PC-9 (cell line): ENCODE measurements at places on chromosomes 1 and 21. TPM values are rescaled to one million over a fixed set of nuclear protein-coding genes. Genes with fewer than 3 reads are reported as not detected.
A peak's percentile ranks its signal among the peaks of the same experiment; 100 is the strongest.

- no peaks in the 10 kb centered on the region for H3K36me3 ChIP-seq
- no peak overlapping the region for H3K4me3 ChIP-seq
- H3K27me3 ChIP-seq, result no peaks in the 10 kb centered on the region
- no peaks in the 10 kb centered on the region for H3K4me1 ChIP-seq
- H3K27ac ChIP-seq, result no peak overlapping the region
These were observed 21.2 kb downstream of the PTPN22 start for GRCh38 chr1:113850127-113850796.

DNA sequence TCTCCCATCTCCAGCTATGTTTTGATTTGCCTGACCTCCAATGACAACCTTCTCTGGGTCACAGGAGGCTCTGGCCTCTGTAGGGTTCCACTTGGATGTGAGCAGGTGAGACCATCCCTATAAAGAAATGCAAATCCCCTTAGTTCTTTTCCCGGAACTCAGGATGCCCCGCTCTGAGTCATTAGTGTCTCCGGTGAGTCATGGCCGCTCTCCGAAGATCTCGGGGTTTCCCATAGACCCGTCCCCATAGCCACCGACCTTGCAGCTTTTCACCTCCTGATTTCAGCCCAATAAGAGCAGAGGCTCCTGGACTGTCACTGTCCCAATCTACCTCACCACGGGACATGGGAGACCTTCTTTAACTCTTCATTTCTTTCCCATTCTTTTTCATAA is 98.2 kb downstream of the PGBD5 start:
- H3K36me3 ChIP-seq, result no peaks in the 10 kb centered on the region
- no peak overlapping the region for H3K4me3 ChIP-seq
- peak overlapping the region; percentile 57 for H3K27ac ChIP-seq

DNA sequence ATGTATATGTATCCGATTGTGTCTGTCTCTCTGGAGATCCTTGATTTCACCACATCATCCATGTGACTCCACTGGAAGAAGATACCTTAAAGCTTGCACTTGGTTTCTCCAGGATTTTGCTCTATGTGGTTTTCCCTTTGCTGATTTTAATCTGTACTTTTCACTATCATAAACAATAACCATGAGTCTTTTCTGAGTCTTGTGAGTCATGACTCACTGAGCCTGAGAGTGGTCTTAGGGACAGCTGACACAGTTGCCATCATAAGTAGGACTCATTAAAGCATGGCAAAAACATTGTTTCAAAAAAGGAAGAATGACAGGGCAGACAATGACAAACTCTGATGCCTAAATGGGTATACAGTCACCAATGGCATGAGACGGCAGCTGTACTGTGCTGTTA is 226.2 kb downstream of the AKT3 start:
- H3K4me3 ChIP-seq, result no peak overlapping the region
- no peaks in the 10 kb centered on the region for H3K27me3 ChIP-seq
- H3K4me1 ChIP-seq, result no peaks in the 10 kb centered on the region

DNA sequence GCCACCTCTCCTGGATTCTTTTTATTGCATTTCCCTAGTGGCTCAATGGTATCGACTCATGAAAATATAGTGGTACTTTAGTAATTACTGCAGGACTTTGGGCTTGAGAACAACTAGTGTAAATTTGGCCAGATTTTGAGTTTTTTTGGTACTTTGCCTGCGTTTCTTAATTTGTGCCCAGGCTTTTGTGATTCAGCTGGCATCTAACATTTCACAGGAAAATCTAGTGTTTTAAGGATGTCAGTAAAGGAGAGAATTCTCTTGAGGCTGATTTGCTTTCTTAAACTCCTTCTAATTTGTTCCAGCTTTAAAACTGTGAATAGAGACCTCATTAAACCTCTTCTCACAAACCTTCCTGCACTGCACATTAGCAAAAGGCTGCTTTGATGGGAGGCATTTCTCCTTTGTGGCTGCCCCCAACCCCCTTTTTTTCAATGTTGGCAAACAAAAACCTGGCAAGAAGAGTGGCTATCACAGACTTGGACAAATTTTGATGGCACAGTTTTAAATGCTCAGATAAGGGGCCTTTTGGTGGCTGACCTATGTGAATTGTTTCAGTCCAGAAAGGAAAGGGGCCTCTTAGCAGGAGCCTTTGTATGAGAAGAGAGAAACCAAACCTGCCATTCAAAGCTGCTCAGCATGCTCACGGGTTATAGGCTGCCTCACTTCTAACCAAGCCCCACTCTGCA is 113.4 kb upstream of the RAVER2 start:
- no peak overlapping the region for H3K27ac ChIP-seq
- no peaks in the 10 kb centered on the region for H3K36me3 ChIP-seq
- no peaks in the 10 kb centered on the region for H3K27me3 ChIP-seq
- DNase-seq, result no peak
- no peak overlapping the region for H3K4me3 ChIP-seq

GRCh38 chr1:66258404-66259105 is 275.4 kb upstream of the SGIP1 start:
- DNase-seq, result no peak
- no peaks in the 10 kb centered on the region for H3K36me3 ChIP-seq
- H3K27me3 ChIP-seq, result no peaks in the 10 kb centered on the region
- H3K4me3 ChIP-seq, result no peak overlapping the region

DNA sequence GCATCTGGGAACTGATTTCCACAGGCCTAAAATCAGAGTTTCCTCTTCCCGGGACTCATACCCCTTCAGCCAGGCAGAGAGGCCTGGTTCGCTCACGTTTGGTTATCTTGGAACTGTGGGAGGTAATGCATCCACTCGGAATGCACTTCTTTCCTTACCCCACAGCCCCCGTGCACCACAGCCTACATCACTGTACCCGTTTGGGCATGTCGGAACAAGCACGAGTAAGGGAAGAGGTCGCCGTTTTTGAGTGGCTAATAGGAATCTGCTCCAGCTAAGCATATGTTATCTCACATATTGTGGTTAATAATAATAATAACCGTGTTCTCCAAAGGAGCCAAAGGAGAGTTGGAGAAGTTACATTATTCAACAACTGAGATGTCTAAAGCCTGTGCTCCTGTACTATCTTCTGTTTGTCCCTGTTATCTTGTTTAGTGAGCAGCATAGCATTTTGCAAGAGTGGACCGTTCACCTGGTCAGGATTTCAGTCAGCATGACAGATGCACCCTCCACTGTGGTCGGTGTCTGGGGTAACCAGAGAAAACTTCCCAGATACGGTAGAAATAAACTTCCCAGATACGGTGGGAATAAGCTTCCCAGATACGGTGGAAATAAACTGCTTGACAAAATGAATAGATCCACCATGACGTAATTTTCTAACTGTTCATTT is 198.6 kb downstream of the SDCCAG8 start:
- no peaks in the 10 kb centered on the region for H3K4me1 ChIP-seq
- no peak for DNase-seq
- no peak overlapping the region for H3K4me3 ChIP-seq
- no peak overlapping the region for H3K27ac ChIP-seq
- no peaks in the 10 kb centered on the region for H3K36me3 ChIP-seq
- H3K27me3 ChIP-seq, result no peaks in the 10 kb centered on the region

DNA sequence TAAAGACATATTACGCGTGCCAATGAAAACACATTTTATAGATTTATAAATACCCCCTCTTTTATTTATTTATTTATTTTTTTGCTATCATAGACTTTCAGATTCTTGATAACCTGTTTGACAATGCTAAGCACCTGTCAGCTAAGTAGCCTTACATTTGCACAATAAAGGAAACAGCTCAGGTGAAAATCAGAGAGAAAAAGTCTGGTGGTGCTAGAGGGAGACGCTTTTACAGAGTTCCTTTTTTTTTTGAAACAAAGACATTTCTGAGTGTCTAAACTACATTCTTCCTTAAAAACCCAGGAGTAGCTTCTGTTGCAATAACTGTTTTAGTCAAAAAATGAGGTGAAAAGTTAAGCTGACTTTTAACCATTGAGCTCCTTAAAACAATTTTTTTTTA is 1611.6 kb downstream of the NCAM2 start:
- H3K4me1 ChIP-seq, result no peaks in the 10 kb centered on the region
- H3K27me3 ChIP-seq, result no peaks in the 10 kb centered on the region
- H3K27ac ChIP-seq, result no peak overlapping the region
- no peak for DNase-seq
- no peak overlapping the region for H3K4me3 ChIP-seq

Gene HLX
- 1.1 and 1.8 TPM in 2 replicates for total RNA-seq

- H3K4me3 ChIP-seq, result no peak overlapping the region
- H3K27me3 ChIP-seq, result peaks cover 63% of the 10 kb centered on the region
- H3K27ac ChIP-seq, result no peak overlapping the region
- H3K4me1 ChIP-seq, result no peaks in the 10 kb centered on the region
These were observed 264.2 kb downstream of the GRIK3 start for GRCh38 chr1:36769886-36770830.

Gene CIART
- total RNA-seq, result 11.0 and 16.6 TPM in 2 replicates

DNA sequence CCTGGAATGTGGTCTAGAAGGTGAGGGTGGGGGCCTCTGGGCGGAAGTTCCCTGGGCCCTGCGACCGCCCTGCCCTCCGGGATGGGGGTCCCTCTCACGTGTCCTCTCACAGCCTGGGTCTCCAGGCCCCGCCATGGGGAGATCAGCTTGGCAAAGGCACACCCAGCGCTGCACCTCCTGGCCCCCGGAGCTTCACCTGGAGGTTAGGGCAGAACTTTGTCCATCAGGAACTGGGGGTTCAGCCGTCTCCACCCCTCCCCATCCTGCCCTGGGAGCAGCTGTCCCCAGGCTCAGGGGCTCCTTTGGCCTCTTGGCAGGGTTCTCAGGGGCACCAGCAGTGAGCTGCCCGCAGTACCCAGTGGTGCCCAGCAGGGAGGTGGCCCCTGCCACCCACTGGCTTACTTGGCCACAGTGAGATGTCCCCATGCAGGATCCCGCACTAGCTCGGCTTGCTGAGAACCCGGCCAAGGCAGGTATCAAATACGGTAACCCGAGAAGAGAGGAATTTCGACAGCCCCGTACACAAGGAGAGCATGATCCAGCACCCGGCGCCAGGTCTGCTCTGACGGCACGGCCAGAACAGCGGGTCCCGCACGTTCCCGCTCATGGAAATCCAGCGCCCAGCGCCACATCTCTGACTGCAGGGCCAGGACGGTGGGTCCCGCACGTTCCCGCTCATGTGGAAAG is 36.7 kb downstream of the RRP1 start:
- peaks cover 3% of the 10 kb centered on the region; the same call in 1 of the 2 replicates for H3K27me3 ChIP-seq
- no peak overlapping the region for H3K27ac ChIP-seq
- H3K4me3 ChIP-seq, result no peak overlapping the region
- H3K36me3 ChIP-seq, result no peaks in the 10 kb centered on the region

DNA sequence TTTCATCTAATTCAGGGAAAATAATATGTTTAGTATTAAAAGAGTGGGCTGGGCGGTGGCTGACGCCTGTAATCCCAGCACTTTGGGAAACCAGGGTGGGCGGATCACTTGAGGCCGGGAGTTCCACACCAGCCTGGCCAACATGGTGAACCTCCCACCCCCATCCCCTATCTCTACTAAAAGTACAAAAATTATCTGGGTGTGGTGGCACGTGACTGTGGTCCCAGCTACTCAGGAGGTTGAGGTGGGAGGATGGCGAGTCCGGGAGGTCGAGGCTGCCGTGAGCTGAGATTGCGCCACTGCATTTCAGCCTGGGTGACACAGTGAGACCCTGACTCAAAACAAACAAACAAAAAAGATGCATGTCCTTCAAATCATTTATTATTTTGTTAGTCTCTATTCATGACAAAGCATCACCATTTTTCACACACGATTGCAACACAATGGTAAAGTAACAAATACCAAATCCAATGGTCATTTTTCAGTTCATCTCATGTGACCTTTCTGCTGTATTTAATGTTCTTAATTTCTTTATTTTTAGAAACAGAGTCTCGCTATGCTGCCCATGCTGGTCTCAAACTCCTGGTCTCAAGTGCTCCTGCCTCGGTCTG is 1.0 kb downstream of the MSH4 start:
- H3K27ac ChIP-seq, result no peak overlapping the region
- H3K4me3 ChIP-seq, result no peak overlapping the region
- H3K27me3 ChIP-seq, result no peaks in the 10 kb centered on the region
- peaks cover 20% of the 10 kb centered on the region for H3K36me3 ChIP-seq

DNA sequence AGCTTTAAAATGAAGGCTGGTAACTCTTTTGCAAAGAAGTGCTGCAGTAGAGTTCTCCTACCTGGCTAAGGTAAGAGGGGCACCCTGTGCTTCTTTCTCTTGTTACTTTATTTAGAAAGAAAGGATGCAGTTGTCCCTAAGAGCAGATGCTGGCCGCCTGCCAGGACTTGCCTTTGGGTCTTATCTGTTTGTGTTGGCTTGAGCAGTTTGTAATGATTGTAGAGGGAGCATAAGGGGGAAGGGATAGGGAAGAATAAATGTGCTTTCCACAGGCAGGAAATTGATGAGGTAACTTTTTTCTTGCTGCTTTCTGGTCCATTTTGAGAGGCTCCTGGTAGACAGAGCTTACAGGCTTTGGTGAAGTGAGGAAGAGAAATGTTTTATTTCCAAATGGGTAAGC is 229.6 kb downstream of the HHAT start:
- H3K36me3 ChIP-seq, result no peaks in the 10 kb centered on the region
- H3K27me3 ChIP-seq, result 0 out of 2 replicates have a peak, but pooled peaks cover 2% of the 10 kb centered on the region
- H3K27ac ChIP-seq, result no peak overlapping the region
- no peaks in the 10 kb centered on the region for H3K4me1 ChIP-seq
- DNase-seq, result no peak
- no peak overlapping the region for H3K4me3 ChIP-seq

GRCh38 chr1:77281491-77282186 is at the start of gene AK5:
TSS of gene AK5 (plus strand) at chr1:77282019. CDS start at chr1:77282314, 295 bp downstream.
- no peaks in the 10 kb centered on the region for H3K36me3 ChIP-seq
- peak within 1 kb of the TSS; percentile 67 for H3K4me3 ChIP-seq
